ENCODE measurements at places on chromosomes 3 and 15.

DNA sequence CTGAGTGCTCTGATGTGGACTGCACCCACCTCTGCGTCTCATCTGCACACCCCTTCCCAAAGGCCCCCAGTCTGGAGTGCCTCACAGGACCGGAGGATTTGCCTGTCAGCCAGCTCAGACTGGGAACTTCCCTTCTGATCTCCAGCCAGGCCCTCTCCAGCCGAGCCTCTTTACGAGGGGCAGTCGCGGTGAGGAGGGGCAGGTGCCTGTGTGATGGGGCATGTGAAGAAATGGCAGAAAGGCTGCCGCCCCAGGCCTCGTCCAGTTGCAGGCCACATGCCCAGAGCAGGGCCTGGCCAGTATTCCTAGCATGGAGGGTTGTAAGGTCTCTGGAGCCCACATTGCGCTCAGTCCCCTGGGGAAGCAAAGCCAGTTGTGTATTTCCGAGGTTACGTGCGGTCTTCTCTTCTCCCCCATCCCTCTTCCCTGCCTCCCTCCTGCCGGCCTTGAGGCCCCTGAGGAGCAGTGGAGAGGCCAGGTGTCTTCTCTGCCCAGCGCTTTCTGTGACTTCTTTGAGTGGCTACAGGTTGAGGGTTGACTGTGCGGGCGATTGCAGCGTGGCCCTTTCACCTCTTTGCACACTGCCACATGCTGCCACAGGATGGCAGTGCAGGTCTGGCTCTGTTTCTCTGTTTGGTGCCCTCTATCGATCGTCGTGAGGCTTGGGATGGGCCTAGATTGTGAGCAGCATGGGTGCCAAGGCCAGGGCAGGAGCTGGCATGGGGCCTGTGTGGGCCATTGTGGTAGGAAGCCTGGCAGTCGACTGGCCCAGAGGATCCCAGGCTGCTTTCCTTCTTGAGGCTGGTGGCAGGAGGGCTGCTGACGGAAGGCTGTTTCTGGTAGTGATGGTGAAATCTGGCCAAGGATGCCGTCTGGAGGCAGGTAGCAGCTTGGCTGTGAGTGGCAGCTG is 5.3 kb downstream of the CLK3 start:
- DNase-seq, result peak; percentile 82

- peak; percentile 44 for DNase-seq
Observed at GRCh38 chr15:57667171-57667849, 39.2 kb upstream of the POLR2M start.

DNA sequence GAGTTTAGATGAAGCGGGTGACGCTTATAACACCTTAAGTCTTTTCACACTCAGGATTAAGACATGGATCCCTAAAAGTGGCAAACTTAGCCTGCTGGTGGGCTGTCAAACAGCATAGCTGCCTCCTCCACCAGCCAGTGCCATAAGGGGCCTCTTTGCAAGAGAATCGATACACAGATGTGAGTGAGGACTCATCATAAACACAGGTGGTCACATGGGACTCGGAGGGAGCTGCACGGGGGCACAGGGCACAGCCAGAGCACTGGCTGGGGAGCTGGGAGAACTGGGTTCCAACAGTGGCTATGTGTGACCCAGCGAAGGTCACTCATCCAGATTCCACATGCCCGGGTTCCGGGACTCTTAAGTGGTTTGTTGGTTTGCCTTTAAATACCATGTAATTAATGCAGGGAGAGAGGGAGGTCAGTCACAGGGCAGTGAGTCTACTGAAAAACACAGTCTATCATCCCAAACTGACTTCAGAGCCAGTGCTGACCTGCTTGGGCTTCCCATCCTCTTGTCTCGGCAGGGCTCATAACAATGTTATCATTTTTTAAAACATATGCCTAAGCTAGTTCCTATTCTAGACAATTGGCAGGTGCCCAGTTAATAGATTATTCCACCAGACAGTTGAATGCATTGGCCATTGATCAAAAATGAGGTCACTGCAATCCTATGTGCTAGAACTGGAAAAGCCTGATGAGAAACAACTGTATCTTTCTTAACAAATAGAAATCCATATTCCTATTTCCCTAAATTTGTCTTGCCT is 51.8 kb downstream of the SLC12A8 start:
- no peak for DNase-seq

DNA sequence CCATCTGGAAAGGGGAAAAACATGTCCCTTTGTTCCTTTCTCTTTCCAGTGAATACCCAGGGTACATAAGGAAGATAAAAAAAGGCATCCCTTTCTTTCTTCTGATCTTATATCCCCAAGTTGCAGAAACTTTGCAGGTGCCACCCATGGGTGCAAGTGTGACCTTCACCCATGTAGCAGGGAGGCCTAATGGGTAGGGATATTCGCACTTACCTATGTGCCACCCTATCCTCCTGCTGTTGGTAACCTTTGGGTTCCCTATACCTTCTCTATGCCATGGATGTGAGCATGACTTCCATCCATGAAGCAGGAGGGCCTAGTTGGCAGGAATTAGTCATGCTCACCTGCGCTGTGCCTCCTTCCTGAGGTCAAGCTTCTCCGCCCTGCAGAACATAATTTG is 59.2 kb upstream of the C15orf39 start:
- DNase-seq, result no peak

DNA sequence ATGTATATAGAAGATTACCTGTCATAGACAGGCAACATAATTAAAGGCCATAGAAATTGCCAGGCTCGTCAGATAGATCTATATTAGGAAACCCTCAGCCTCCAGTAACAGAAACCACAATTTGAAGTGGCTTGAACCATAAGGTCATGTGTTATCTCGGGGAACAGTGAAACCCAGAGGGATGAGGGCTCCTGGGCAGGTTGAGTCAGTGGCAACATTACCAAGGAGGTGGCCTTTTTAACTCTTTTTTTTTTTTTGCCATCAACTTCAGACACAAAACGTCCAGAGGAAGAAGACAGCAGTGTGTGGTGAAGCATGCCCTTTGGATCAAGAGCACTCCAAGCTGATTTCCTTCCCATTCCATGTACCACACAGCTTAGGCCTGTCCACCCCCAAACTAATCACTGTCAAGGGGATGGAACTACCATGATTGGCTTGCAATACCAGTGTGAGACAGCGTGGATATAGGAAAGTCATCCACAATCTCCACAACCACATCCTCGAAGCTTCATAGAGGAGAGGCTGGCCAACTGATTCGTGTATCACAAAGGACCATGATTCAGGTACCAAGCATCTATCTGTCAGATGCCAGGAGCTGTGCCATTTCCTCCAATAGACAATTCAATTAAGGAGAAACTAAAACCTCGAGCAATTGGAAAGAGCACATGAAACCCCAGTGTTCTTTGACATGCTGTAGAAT is 999 bp upstream of the KIF7 start:
- DNase-seq, result no peak

- no peak for DNase-seq
Observed at GRCh38 chr3:177595530-177596188, 398.4 kb upstream of the TBL1XR1 start.

All from putamen (tissue), 1 donor.